ENCODE measurements at places on chromosomes 2 and 18.

DNA sequence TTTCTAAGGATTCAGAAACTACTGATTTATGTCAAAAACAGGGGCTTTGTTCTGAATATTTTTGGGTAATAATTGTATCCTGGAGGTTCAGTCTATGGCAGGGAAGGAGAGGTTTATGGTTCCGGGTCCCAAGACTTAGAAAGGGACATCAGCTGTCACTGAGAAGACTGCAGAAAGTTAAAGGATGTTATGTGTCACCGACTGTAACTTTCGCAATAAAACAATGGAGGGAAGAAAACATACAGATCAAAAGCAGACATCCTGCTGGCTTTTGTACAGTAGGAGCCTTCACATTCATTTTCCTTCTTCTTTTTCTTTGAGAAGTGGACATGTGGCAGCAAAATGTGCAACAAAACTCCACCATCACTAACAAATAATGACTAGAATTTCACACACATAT lies 900.7 kb upstream of the SOX11 start:
- H3K36me3 ChIP-seq = no peaks in the 10 kb centered on the region
- H3K27ac ChIP-seq = no peak overlapping the region
- H3K4me1 ChIP-seq = no peaks in the 10 kb centered on the region
- H3K4me3 ChIP-seq = no peak overlapping the region
- DNase-seq = no peak

- H3K4me1 ChIP-seq = peaks cover 19% of the 10 kb centered on the region
- DNase-seq = no peak
- no peaks in the 10 kb centered on the region for H3K36me3 ChIP-seq
- no peak overlapping the region for H3K4me3 ChIP-seq
- no peak overlapping the region for H3K27ac ChIP-seq
Measured at GRCh38 chr2:11758647-11759046, 12.2 kb downstream of the LPIN1 start.

GRCh38 chr2:162092008-162092390 lies 18.0 kb upstream of the DPP4 start:
- no peak overlapping the region for H3K4me3 ChIP-seq
- H3K36me3 ChIP-seq = no peaks in the 10 kb centered on the region
- H3K27ac ChIP-seq = peak overlapping the region; percentile 36
- no peaks in the 10 kb centered on the region for H3K27me3 ChIP-seq
- no peak for DNase-seq
- H3K4me1 ChIP-seq = peaks cover 10% of the 10 kb centered on the region

GRCh38 chr18:44507729-44508325 lies 172.9 kb upstream of the SETBP1 start:
- no peaks in the 10 kb centered on the region for H3K36me3 ChIP-seq
- DNase-seq = no peak
- H3K4me1 ChIP-seq = no peaks in the 10 kb centered on the region
- no peak overlapping the region for H3K4me3 ChIP-seq

DNA sequence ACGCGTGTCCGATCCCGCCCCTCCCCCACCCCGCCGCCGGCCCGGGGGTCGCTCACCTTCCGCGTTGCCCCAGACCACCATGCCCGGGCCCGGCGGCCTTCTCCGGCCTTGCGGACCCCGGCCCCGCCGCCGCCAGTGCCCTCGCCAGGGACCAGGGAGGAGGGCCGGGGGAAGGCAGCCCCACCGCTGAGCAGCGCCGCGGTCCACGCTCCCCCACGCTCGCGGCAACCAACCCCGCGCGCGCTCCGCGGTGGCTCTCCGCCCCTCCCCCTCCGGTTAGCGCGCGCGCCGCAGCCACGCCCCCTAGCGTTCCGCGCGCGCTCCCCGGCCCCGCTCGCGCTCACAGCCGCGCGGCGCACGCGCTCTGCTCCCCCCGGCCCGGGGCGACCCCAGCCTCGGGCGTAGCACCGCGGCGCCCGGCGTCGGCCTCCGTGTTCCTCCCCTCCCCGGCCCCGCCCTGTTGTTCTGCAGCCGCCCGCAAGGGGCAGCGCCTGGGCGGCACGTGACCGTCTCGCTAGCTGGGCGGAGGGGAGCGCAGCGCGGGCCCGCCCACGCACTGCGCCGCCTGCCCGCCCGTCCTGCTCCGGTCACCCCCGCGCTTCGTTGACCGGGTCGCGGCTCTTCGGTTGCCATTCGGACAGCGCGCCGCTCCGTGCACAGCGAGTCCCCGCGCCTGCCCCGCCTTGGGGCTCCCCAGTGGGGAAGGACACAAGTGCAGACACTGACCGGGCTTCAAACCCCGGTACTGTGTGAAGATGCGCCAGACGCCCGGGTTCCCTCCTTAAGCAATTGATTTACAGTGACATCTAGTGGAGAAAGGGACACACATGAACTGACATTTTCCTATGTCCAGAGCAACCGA lies at the start of gene REV1:
Gene REV1, minus strand, starts transcription at position 257 of the 862 bp plus-strand sequence. CDS start 25,042 bp downstream, outside the sequence.
- H3K4me3 ChIP-seq = peak within 1 kb of the TSS; percentile 96
- no peaks in the 10 kb centered on the region for H3K36me3 ChIP-seq
- H3K27ac ChIP-seq = peak within 1 kb of the TSS; percentile 93
- DNase-seq = peak; percentile 99
- no peaks in the 10 kb centered on the region for H3K27me3 ChIP-seq

GRCh38 chr18:26215247-26215970 lies 10.8 kb upstream of the TAF4B start:
- no peaks in the 10 kb centered on the region for H3K36me3 ChIP-seq
- no peak overlapping the region for H3K27ac ChIP-seq
- no peaks in the 10 kb centered on the region for H3K27me3 ChIP-seq
- no peak overlapping the region for H3K4me3 ChIP-seq
- H3K4me1 ChIP-seq = no peaks in the 10 kb centered on the region
- DNase-seq = no peak

GRCh38 chr18:62354151-62354550 lies 29.0 kb downstream of the TNFRSF11A start:
- no peaks in the 10 kb centered on the region for H3K27me3 ChIP-seq
- H3K4me1 ChIP-seq = no peaks in the 10 kb centered on the region
- H3K4me3 ChIP-seq = no peak overlapping the region
- H3K27ac ChIP-seq = no peak overlapping the region
- DNase-seq = no peak
- H3K36me3 ChIP-seq = peaks cover 7% of the 10 kb centered on the region

GRCh38 chr2:215968499-215968898 lies 44.9 kb downstream of the MREG start:
- H3K4me1 ChIP-seq = no peaks in the 10 kb centered on the region
- H3K27ac ChIP-seq = no peak overlapping the region
- no peaks in the 10 kb centered on the region for H3K36me3 ChIP-seq
- DNase-seq = no peak

DNA sequence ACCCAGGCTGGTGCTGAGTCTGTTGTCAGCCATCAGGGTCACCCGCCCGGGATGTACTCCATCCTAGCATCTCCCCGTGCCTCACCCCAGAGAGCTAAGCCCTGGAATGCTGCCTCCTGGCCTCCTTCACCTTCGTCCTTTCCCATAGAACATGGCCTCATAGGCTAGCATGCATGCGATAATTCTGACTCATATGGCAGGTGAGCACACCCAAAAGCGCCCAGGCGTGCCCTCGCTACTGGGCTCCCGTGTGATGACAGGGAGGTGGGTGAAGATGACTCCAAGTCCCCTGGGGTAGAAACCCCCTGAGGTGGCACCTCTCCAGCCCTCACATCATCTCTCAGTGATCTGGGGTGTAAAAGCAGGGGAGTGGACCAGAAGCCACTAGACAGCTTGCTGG lies 7.3 kb downstream of the SPR start:
- no peak overlapping the region for H3K4me3 ChIP-seq
- peak; percentile 57 for DNase-seq
- H3K27me3 ChIP-seq = no peaks in the 10 kb centered on the region
- H3K36me3 ChIP-seq = no peaks in the 10 kb centered on the region

- H3K27ac ChIP-seq = no peak overlapping the region
- no peak overlapping the region for H3K4me3 ChIP-seq
- peak; percentile 25 for DNase-seq
- H3K4me1 ChIP-seq = peaks cover 10% of the 10 kb centered on the region
Measured at GRCh38 chr2:190948671-190949070, 65.3 kb downstream of the STAT1 start.

- H3K27ac ChIP-seq = no peak overlapping the region
- no peaks in the 10 kb centered on the region for H3K4me1 ChIP-seq
Measured at GRCh38 chr18:79720359-79720733, 40.7 kb downstream of the CTDP1 start.

GRCh38 chr2:206881708-206882410 lies 57.5 kb upstream of the CPO start:
- H3K27ac ChIP-seq = no peak overlapping the region
- no peak overlapping the region for H3K4me3 ChIP-seq
- no peak for DNase-seq

GRCh38 chr2:149732001-149732685 lies 144.6 kb upstream of the MMADHC start:
- H3K27me3 ChIP-seq = no peaks in the 10 kb centered on the region
- H3K27ac ChIP-seq = no peak overlapping the region
- DNase-seq = peak; percentile 31
- no peaks in the 10 kb centered on the region for H3K36me3 ChIP-seq
- H3K4me3 ChIP-seq = no peak overlapping the region

DNA sequence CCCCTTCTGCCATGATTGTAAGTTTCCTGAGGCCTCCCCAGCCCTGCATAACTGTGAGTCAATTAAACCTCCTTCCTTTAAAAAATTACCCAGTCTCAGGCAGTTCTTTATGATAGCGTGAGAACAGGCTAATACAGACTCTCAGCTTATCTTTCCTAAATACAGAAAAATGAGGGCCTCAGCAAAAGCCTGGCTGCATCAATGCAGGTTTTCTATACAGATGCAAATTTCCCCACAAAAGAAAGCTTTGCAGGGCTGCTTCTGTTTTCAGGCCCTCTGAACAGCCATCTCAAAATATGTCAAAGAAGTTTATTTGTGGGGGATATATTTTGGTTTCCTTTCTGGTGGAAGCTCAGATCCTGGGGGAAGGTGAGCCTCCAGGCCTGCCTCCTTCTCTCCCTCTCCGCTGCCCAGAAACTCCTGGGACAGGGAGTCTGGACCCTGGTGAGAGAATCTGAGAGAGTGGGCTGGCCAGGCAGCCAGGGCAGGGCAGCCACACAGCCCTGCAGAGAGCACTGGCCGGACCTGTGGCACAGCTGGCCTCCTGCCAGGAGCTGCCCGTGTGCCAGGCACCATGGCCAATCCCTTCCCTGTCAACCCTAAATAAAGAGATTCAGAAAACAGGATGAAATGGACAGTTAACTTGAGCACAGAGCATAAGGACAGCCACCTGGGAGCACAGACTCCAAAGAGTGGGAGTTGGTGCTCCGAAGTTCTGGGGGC lies 21.6 kb upstream of the AGXT start:
- no peaks in the 10 kb centered on the region for H3K4me1 ChIP-seq
- no peak for DNase-seq
- no peak overlapping the region for H3K27ac ChIP-seq
- H3K27me3 ChIP-seq = peaks cover 8% of the 10 kb centered on the region
- H3K36me3 ChIP-seq = no peaks in the 10 kb centered on the region
- no peak overlapping the region for H3K4me3 ChIP-seq

DNA sequence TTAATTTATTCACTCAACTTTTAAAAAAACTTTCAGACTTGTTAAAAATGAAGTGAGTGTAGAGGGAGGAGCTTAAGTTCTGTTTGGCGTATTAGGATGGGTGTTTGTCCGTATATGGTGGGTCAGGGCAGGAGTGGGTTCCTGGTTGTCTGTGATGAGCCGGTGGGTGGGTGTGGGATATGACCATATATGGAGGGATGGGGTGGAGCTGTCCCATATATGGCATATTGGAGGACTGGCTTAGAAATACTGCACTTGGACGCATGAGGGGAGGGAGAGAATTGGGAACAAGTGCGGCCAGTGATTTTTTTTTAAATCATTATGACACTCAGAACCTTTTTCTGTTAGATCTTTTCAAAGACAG lies 1.5 kb downstream of the KDM3A start:
- H3K4me3 ChIP-seq = peak overlapping the region; percentile 95
- DNase-seq = peak; percentile 83
- H3K27ac ChIP-seq = peak overlapping the region; percentile 96
- H3K4me1 ChIP-seq = peaks cover 14% of the 10 kb centered on the region
- H3K27me3 ChIP-seq = no peaks in the 10 kb centered on the region
- H3K36me3 ChIP-seq = peaks cover 3% of the 10 kb centered on the region

- no peaks in the 10 kb centered on the region for H3K36me3 ChIP-seq
- H3K4me1 ChIP-seq = no peaks in the 10 kb centered on the region
- no peak overlapping the region for H3K27ac ChIP-seq
- no peaks in the 10 kb centered on the region for H3K27me3 ChIP-seq
- H3K4me3 ChIP-seq = no peak overlapping the region
Measured at GRCh38 chr2:240387669-240388358, 47.6 kb upstream of the GPC1 start.

DNA sequence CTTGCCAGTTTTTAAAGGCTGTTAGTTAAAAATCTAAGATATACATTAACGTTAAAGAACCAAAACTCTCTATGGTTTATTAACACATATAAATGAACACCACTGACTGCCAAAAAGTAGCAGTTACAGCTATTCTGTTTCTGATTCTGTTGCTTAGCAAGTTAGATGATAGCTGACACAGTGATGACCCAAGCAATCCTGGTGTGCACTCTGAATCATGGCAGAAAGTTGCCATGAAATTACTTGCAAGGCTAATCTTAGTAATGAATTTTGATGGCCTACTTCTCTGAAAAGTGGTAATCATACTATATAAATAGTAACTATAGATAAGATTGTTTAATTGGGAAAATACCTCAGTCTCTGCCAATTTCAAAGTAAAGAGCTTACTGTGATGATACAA lies 57.7 kb downstream of the ROCK2 start:
- H3K36me3 ChIP-seq = peaks cover 8% of the 10 kb centered on the region
- no peak overlapping the region for H3K27ac ChIP-seq
- H3K4me3 ChIP-seq = no peak overlapping the region
- no peak for DNase-seq
- no peaks in the 10 kb centered on the region for H3K27me3 ChIP-seq

GRCh38 chr2:10329580-10329879 lies 26.8 kb downstream of the HPCAL1 start:
- no peak overlapping the region for H3K4me3 ChIP-seq
- peaks cover 81% of the 10 kb centered on the region for H3K4me1 ChIP-seq
- peak overlapping the region; percentile 82 for H3K27ac ChIP-seq
- H3K36me3 ChIP-seq = no peaks in the 10 kb centered on the region
- no peak for DNase-seq

DNA sequence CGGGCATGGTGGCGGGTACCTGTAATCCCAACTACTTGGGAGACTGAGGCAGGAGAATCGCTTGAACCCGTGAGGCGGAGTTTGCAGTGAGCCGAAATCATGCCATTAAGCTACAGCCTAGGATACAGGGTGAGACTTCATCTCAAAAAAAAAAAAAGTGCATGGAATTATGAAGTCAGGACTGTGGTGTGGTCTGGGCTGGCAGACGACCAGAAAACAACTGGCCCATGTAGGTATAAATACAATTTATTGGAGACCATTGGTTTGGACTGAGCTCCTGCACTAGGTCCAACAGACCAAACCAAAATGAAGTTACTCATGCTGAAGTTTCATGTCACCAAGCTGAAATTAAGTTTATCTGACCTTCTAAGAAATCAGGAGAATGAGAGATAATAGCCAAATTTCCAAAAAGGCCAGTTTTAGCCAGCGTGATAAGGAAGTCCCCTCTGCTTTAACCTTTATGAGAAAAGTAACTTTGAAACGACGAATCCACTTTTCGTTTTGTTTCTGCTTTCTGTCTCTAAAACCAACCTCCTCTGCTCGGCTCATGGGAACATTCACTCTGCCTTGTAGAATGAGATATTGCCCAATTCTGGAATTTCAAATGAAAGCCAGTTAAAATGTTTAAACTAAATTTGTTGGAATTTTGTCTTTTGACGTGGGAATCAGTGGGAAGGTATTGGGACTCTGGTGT lies 17.7 kb upstream of the RAB10 start:
- H3K27me3 ChIP-seq = no peaks in the 10 kb centered on the region
- peaks cover 4% of the 10 kb centered on the region for H3K4me1 ChIP-seq
- no peak overlapping the region for H3K4me3 ChIP-seq
- H3K36me3 ChIP-seq = no peaks in the 10 kb centered on the region
- no peak overlapping the region for H3K27ac ChIP-seq

GRCh38 chr2:150438654-150439053 lies 48.8 kb downstream of the RND3 start:
- no peaks in the 10 kb centered on the region for H3K27me3 ChIP-seq
- H3K36me3 ChIP-seq = no peaks in the 10 kb centered on the region
- no peak for DNase-seq
- H3K4me3 ChIP-seq = no peak overlapping the region
- H3K27ac ChIP-seq = no peak overlapping the region

All from small intestine (tissue), 16 donors.